ENCODE measurements at places on chromosomes 4 and X. TPM values are rescaled to one million over a fixed set of nuclear protein-coding genes. Genes with fewer than 3 reads are reported as not detected.
A peak's percentile ranks its signal among the peaks of the same experiment; 100 is the strongest.

The AVPR2 gene
- not detected for total RNA-seq

- H3K4me3 ChIP-seq: no peak overlapping the region
- no peaks in the 10 kb centered on the region for H3K27me3 ChIP-seq
- H3K36me3 ChIP-seq: no peaks in the 10 kb centered on the region
- no peak for DNase-seq
- H3K27ac ChIP-seq: no peak overlapping the region
These were observed 145.9 kb downstream of the PPP3CA start for GRCh38 chr4:101201421-101201820.

- no peak overlapping the region for H3K4me3 ChIP-seq
- no peaks in the 10 kb centered on the region for H3K36me3 ChIP-seq
- H3K27me3 ChIP-seq: no peaks in the 10 kb centered on the region
These were observed 11.1 kb upstream of the GPM6A start for GRCh38 chr4:175823015-175823742.

DNA sequence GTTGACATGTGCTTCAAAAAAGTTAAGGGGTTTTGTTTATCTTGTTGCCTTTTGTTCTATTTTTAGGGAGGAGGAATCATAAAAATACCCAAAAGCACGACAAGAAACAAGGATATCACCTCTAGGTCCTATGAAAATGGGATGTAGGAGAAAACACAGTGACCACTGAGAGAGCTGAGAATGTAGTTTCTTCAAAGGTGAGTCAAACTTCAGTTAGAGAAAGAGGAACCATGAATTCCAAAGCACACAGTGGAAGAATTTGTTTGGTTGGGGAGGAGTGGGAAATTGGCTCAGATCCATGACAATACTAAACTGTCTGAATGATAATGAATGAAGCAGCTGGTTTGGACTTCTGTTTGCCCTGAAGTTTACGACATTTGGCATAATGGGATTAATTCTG lies 19.1 kb upstream of the FRYL start:
- H3K36me3 ChIP-seq: no peaks in the 10 kb centered on the region
- H3K27me3 ChIP-seq: no peaks in the 10 kb centered on the region
- no peak overlapping the region for H3K4me3 ChIP-seq
- no peak overlapping the region for H3K27ac ChIP-seq
- DNase-seq: no peak

The PRMT9 gene
- 18.3 TPM for total RNA-seq

- no peaks in the 10 kb centered on the region for H3K4me1 ChIP-seq
- no peaks in the 10 kb centered on the region for H3K27me3 ChIP-seq
- H3K36me3 ChIP-seq: peaks cover 74% of the 10 kb centered on the region
- H3K4me3 ChIP-seq: no peak overlapping the region
- no peak overlapping the region for H3K27ac ChIP-seq
These were observed 34.5 kb downstream of the TNIP2 start for GRCh38 chr4:2721586-2721985.

DNA sequence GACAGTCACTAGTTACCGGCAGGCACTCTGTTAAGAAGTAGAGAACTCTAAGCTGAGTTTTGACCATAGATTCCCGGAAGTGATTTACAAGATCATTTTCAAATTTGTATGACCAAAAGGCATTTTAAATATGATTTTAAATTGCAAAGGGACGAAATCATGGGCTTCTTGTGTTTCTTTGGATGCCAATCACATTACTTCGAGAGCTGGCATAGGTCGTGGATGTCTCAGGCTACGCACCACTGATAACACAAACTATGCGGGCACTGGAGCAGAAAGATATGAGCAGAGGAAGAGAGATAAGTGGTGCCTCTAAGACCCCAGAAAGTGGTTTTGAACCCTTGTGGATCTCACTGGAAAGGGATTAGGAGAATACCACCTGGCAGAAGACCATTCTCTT lies 294.2 kb upstream of the FTHL17 start:
- DNase-seq: no peak
- H3K4me1 ChIP-seq: no peaks in the 10 kb centered on the region
- no peaks in the 10 kb centered on the region for H3K36me3 ChIP-seq
- no peaks in the 10 kb centered on the region for H3K27me3 ChIP-seq
- H3K27ac ChIP-seq: no peak overlapping the region

DNA sequence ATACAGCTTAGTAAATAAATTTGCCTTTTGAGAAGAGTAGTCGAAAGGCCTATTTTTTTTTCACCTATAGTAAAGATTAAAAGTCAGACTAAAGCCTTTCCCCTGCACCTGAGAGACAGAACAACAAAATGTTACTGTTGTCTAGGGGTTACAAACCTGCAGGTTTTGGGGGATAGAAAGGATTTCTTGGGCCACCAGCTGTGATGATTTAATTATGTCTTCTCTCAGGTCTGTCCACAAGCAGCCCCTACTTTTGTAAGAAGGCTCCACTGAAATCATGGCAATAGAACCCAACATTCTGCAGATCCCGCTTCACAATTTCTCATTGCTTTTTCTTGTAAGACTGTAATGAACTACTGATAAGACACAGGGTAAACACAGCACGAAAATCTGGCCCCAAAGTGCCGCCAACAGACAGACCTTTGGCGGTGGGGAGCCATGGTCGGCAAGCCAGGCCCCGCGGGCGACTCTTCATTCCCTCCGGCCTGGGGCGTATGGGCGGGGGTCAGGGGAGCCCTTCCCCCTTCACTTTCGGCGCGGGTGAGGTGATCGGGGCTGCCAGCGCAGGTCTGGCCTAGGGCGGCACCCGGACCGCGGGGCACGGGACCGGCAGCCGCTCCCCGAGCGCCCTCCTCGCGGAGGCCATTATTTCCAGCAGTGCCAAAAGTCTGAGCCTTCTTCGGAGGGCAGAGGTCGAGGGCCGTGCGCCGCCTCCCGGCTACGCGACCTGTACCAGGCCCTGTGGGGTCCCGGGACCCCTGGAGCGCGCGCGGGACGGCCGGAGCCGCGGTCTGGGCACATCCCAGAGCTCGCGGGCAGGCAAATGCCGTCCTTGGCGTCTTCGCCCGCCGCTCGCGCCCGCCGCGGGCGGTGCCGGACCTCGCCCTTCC lies 812 bp upstream of the KDM6A start:
- peak overlapping the region; percentile 99 for H3K27ac ChIP-seq
- H3K4me1 ChIP-seq: no peaks in the 10 kb centered on the region
- H3K27me3 ChIP-seq: no peaks in the 10 kb centered on the region
- H3K4me3 ChIP-seq: peak overlapping the region; percentile 70
- DNase-seq: peak; percentile 61

DNA sequence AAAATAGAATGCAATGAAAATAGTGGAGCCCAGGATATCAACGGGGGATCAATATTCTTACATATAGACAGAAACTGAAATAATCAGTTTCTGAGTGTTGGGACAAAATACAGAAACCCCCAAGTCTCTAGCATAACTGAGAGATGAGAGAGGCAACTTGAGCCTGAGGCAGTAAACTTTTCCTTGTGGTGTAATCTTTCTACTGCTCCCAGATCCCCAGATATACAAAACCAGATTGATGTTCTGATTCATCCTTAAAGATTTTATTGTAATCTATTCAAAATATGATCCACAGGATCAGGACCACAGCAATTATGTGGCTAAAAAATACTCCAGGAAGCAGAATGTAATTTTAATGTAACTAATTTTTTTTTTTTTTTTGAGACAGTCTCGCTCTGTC lies 2282.6 kb downstream of the ARAP2 start:
- no peaks in the 10 kb centered on the region for H3K27me3 ChIP-seq
- no peak for DNase-seq
- no peaks in the 10 kb centered on the region for H3K36me3 ChIP-seq
- no peaks in the 10 kb centered on the region for H3K4me1 ChIP-seq
- H3K4me3 ChIP-seq: no peak overlapping the region

DNA sequence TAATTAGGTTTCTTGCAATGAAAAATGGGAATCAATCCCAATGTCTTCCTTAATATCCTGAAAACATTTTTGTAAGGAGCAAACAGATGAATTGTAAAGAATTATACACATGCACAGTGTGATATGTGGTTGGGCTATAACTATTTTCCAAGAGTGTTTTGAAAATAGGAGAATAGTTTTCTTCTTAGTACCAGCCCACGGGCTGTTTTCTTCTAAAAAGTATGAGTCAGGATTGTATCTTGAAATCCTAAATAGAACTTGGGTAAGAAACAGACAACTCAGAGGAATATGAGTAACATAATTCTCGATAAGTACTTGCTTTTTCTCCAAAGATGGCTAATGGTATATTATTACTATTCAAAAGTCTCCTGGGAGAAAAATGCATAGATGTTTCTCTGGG lies 136.7 kb downstream of the MAGEC2 start:
- no peak for DNase-seq
- no peaks in the 10 kb centered on the region for H3K27me3 ChIP-seq
- H3K27ac ChIP-seq: no peak overlapping the region
- H3K4me1 ChIP-seq: no peaks in the 10 kb centered on the region

DNA sequence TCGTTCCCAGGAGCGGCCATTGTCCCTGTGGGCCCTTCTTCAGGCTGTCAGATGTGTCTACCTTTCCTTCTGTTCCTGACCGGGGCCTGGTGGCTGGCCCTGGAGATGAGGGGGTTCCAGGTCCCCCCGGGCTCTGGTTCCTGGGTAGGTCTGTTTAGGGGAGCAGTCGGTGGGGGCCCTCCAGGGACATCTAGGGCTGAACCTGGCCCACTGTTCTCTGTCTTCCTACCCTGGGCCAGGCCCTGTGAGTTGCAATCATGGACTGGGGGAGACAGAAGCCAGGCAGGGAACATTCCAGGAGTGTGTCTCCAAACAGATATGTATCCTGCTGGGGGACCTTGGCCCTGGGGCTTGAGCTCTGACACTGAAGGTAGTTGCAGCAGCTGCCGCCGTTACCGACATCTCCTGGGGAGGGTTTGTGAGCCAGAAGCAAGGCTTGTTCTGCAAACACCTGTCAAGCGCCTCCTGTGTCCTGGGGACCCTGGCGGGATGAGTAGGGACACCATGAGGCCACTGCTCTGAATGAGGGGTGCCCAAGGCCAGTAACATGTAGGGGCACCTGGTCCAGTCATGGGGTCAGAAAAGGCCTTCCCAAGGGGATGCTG lies 49.5 kb upstream of the ADRA2C start:
- peaks cover 54% of the 10 kb centered on the region for H3K27me3 ChIP-seq
- H3K4me1 ChIP-seq: no peaks in the 10 kb centered on the region
- no peak overlapping the region for H3K4me3 ChIP-seq
- H3K36me3 ChIP-seq: no peaks in the 10 kb centered on the region
- H3K27ac ChIP-seq: no peak overlapping the region

GRCh38 chrX:54180403-54180802 lies 2.7 kb downstream of the FAM120C start:
- no peak for DNase-seq
- no peaks in the 10 kb centered on the region for H3K36me3 ChIP-seq
- H3K27me3 ChIP-seq: no peaks in the 10 kb centered on the region
- H3K4me1 ChIP-seq: peaks cover 24% of the 10 kb centered on the region
- no peak overlapping the region for H3K27ac ChIP-seq

The CTAG1A gene
- total RNA-seq: not detected

DNA sequence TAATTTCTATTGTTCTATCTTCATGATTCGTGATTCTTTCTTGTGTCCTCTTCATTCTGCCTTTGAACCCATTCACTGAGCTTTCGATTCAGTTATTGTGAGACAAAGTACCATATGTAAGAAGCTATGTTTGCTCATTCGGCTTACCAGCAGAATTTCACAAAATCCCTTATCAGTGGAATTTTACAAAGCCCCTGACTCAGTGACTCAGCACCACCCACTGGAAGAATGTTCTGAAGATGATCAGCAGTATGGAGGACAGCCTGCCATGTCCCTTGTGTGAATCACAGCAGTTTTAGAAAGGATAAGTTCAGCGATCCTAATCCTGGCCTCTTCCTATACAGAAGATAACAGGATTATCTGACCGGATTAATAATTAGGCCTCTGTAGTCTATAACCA lies 5.8 kb upstream of the UXT start:
- H3K27me3 ChIP-seq: no peaks in the 10 kb centered on the region
- H3K36me3 ChIP-seq: no peaks in the 10 kb centered on the region
- DNase-seq: no peak
- no peak overlapping the region for H3K27ac ChIP-seq
- H3K4me1 ChIP-seq: no peaks in the 10 kb centered on the region

- H3K4me1 ChIP-seq: peaks cover 23% of the 10 kb centered on the region
- H3K27ac ChIP-seq: no peak overlapping the region
- H3K4me3 ChIP-seq: no peak overlapping the region
- DNase-seq: no peak
These were observed 12.9 kb downstream of the DCTD start for GRCh38 chr4:182904211-182904761.

- no peak overlapping the region for H3K27ac ChIP-seq
- no peak overlapping the region for H3K4me3 ChIP-seq
- no peaks in the 10 kb centered on the region for H3K36me3 ChIP-seq
- no peaks in the 10 kb centered on the region for H3K27me3 ChIP-seq
These were observed 14.6 kb downstream of the CTAG1A start for GRCh38 chrX:154599531-154599930.

- DNase-seq: no peak
- H3K27me3 ChIP-seq: no peaks in the 10 kb centered on the region
- no peaks in the 10 kb centered on the region for H3K36me3 ChIP-seq
These were observed 523.1 kb downstream of the INPP4B start for GRCh38 chr4:142322996-142323395.

The MAPK10 gene
- total RNA-seq: 19.3 TPM

GRCh38 chr4:48801016-48801715 lies 21.1 kb upstream of the FRYL start:
- no peak overlapping the region for H3K27ac ChIP-seq
- H3K4me3 ChIP-seq: no peak overlapping the region
- H3K27me3 ChIP-seq: no peaks in the 10 kb centered on the region
- H3K4me1 ChIP-seq: no peaks in the 10 kb centered on the region
- no peaks in the 10 kb centered on the region for H3K36me3 ChIP-seq

The ZDHHC15 gene
- total RNA-seq: 0.58 TPM

- H3K27ac ChIP-seq: no peak overlapping the region
- H3K4me1 ChIP-seq: no peaks in the 10 kb centered on the region
- H3K27me3 ChIP-seq: peaks cover 18% of the 10 kb centered on the region
- no peak for DNase-seq
- H3K4me3 ChIP-seq: no peak overlapping the region
These were observed 167.4 kb downstream of the GPC3 start for GRCh38 chrX:133818019-133818418.

The POU3F4 gene
- total RNA-seq: not detected

DNA sequence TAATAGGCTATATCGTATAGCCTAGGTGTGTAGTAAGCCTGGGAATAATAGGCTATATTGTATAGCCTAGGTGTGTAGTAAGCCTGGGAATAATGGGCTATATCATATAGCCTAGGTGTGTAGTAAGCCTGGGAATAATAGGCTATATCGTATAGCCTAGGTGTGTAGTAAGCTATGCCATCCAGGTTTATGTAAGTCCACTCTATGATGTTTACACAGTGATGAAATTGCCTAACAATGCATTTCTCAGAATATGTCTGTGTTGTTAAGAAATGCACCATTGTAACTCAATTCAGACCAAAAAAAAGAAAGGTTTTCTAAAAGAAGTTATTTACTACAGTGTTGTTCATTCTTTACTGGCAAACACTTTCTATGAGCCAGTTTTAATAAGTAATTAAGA lies 1387.2 kb downstream of the STIM2 start:
- no peak for DNase-seq
- H3K27ac ChIP-seq: no peak overlapping the region
- H3K4me3 ChIP-seq: no peak overlapping the region
- no peaks in the 10 kb centered on the region for H3K36me3 ChIP-seq
- H3K27me3 ChIP-seq: no peaks in the 10 kb centered on the region
- H3K4me1 ChIP-seq: no peaks in the 10 kb centered on the region

- H3K36me3 ChIP-seq: peaks cover 78% of the 10 kb centered on the region
- H3K27me3 ChIP-seq: no peaks in the 10 kb centered on the region
- H3K4me1 ChIP-seq: no peaks in the 10 kb centered on the region
- no peak overlapping the region for H3K4me3 ChIP-seq
- no peak for DNase-seq
These were observed 69.7 kb upstream of the COX18 start for GRCh38 chr4:73139245-73139644.

- no peaks in the 10 kb centered on the region for H3K36me3 ChIP-seq
- H3K4me3 ChIP-seq: no peak overlapping the region
These were observed 57.7 kb upstream of the EFHC2 start for GRCh38 chrX:44401151-44401550.
